Midbrain (tissue), 1 donor: ENCODE measurements at places on chromosomes 3 and 15.
A peak's percentile ranks its signal among the peaks of the same experiment; 100 is the strongest.

GRCh38 chr3:46845397-46845859, 17.8 kb downstream of the MYL3 start:
- DNase-seq, result peak; percentile 75

DNA sequence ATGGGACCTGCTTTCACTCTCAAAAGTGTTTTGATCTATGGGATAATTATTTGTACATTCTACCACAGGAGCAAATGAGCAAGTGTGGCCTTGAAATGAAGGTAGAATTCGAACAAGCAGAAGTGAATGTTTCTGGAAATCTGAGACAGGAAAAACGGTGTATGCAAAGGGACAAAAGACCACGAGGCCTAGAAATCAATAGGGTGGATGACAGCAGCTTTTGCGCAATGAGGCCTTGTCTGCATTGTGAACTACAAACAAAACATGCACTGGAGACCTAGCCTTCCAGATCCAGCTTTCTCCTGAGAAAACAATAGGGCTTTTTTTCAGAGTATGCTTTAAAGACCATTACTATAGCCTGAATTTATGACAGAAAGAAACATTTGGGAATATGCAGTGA, 1137.0 kb downstream of the ROBO2 start:
- no peak for DNase-seq

GRCh38 chr3:158768361-158768787, 33.5 kb upstream of the MFSD1 start:
- no peak for DNase-seq

GRCh38 chr3:71366988-71367604, 216.4 kb downstream of the FOXP1 start:
- DNase-seq, result no peak
